ENCODE measurements at places on chromosomes 3 and 15. TPM values are rescaled to one million over a fixed set of nuclear protein-coding genes. Genes with fewer than 3 reads are reported as not detected.

TNNC1 gene
- 3.0 TPM for polyA plus RNA-seq

LIPC gene
- 0.38 TPM for polyA plus RNA-seq

LRRK1 gene
- 6.6 TPM for polyA plus RNA-seq

PLSCR2 gene
- not detected for polyA plus RNA-seq

NR1I2 gene
- polyA plus RNA-seq, result 0.20 TPM

PIGZ gene
- polyA plus RNA-seq, result 9.0 TPM

CTDSPL2 gene
- polyA plus RNA-seq, result 17.8 TPM

TMEM45A gene
- 29.2 TPM for polyA plus RNA-seq

CLDN1 gene
- polyA plus RNA-seq, result 1.8 TPM

ZBED2 gene
- not detected for polyA plus RNA-seq

RAD51 gene
- polyA plus RNA-seq, result 0.33 TPM

CAND2 gene
- polyA plus RNA-seq, result 5.5 TPM

OR5H15 gene
- not detected for polyA plus RNA-seq

CCR1 gene
- polyA plus RNA-seq, result 1.2 TPM

CPNE4 gene
- polyA plus RNA-seq, result 0.63 TPM

ONECUT1 gene
- polyA plus RNA-seq, result not detected

MINAR1 gene
- 0.13 TPM for polyA plus RNA-seq

PROK2 gene
- polyA plus RNA-seq, result 0.88 TPM

GPR156 gene
- not detected for polyA plus RNA-seq

SKIC8 gene
- polyA plus RNA-seq, result 65.2 TPM

PLEKHO2 gene
- 12.2 TPM for polyA plus RNA-seq

INSYN1 gene
- polyA plus RNA-seq, result 3.4 TPM

HHATL gene
- 1.4 TPM for polyA plus RNA-seq

MUC13 gene
- 0.54 TPM for polyA plus RNA-seq

TAGLN3 gene
- not detected for polyA plus RNA-seq

PLS1 gene
- 0.54 TPM for polyA plus RNA-seq

CD200R1 gene
- 0.50 TPM for polyA plus RNA-seq

GOLGA6D gene
- polyA plus RNA-seq, result 0.08 TPM

CIP2A gene
- polyA plus RNA-seq, result 0.97 TPM

PAK6 gene
- polyA plus RNA-seq, result not detected

HRH1 gene
- polyA plus RNA-seq, result 4.4 TPM

GPR27 gene
- polyA plus RNA-seq, result not detected

RAB6B gene
- polyA plus RNA-seq, result 0.59 TPM

SLC9C1 gene
- polyA plus RNA-seq, result not detected

ACKR2 gene
- not detected for polyA plus RNA-seq

MED12L gene
- polyA plus RNA-seq, result not detected

USP50 gene
- polyA plus RNA-seq, result not detected

KBTBD12 gene
- 0.28 TPM for polyA plus RNA-seq

SERPINI2 gene
- polyA plus RNA-seq, result not detected

PDIA5 gene
- polyA plus RNA-seq, result 22.3 TPM

OSTN gene
- not detected for polyA plus RNA-seq

CAMP gene
- not detected for polyA plus RNA-seq

C3orf49 gene
- polyA plus RNA-seq, result not detected

MUSTN1 gene
- polyA plus RNA-seq, result 474 TPM

RTP4 gene
- polyA plus RNA-seq, result 1.1 TPM

GPR176 gene
- polyA plus RNA-seq, result 34.9 TPM

TMEM41A gene
- polyA plus RNA-seq, result 5.4 TPM

XCR1 gene
- not detected for polyA plus RNA-seq

THAP10 gene
- polyA plus RNA-seq, result 1.2 TPM

CCK gene
- 0.63 TPM for polyA plus RNA-seq

NR2E3 gene
- 0.46 TPM for polyA plus RNA-seq

THSD4 gene
- polyA plus RNA-seq, result 6.9 TPM

PRTG gene
- polyA plus RNA-seq, result 0.13 TPM

PLA2G4E gene
- polyA plus RNA-seq, result not detected

MFGE8 gene
- polyA plus RNA-seq, result 1,008 TPM

CPA3 gene
- 0.69 TPM for polyA plus RNA-seq

RHOV gene
- polyA plus RNA-seq, result not detected

LDHAL6B gene
- not detected for polyA plus RNA-seq

All from aorta (tissue), 5 donors.